Natural killer cell (primary cell): ENCODE measurements at places on chromosomes 2 and 18.

DNA sequence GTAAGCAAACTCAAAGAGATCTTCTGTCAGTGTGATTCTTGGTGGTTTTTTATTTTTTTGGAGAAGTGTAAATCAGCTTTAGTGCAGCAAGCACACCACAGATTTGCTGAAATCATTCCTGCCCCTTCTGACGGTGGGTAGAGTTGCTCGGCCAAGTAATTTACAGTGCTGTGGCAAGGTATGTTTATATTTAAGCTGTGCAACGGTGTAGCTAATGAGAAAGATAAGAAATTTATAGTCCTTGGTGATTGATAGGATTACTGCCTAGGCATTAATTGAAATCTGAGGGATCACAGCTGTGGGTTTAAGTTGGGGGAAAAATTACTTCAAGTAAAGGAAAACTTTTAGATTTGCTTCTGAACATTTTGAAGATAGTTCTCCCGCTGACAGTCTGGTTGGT, 286.6 kb downstream of the AGAP1 start:
- no peak for DNase-seq

GRCh38 chr2:95052804-95053479, 27.4 kb downstream of the MAL start:
- DNase-seq: no peak

DNA sequence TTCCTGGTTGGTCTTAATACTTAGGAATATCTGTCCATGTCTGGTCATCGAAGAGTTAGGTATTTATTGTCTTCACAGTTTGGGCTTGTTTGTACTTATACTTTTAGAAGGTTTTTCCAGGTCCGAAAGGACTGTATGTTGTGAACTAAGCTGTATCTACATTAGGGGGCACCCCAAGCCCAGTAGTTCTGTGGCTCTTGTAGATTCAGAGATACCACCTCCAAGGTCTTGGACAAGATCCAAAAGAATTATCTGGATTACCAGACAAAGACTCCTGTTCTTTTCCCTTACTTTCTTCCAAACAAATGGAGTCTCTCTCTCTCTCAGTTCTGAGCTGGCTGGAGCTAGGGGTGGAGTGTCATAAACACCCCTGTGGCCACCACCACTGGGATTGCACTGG, 328.7 kb downstream of the ZNF804A start:
- DNase-seq: no peak

DNA sequence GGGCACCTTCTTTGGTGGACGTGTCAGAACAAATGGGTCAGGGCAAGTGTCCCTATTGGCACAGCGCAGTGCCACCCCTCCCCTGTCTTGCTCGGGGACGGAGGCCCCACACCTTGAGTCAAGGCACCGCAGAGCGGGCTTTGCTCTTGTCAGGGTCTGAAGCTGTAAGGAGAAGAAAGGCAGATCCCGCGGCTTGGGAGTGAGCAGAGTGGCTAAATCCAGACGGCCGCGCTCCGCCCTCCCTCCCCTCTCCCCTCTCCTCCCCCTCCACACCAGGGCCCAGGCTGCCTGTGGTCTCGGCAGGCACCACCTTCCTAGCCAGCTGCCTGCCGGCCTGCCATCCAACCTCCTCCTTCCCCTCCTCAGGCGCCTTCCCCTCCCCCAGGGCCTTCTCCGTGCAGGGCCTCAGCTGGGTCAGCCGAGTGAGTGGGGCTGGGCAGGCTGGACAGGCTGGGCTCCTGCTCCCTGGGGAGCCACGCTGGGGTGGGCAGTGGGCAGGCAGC, 25.8 kb downstream of the SPEG start:
- no peak for DNase-seq
